Ureter (tissue), 1 donor: ENCODE measurements at places on chromosomes 13 and 19. TPM values are rescaled to one million over a fixed set of nuclear protein-coding genes. Genes with fewer than 3 reads are reported as not detected.

DNA sequence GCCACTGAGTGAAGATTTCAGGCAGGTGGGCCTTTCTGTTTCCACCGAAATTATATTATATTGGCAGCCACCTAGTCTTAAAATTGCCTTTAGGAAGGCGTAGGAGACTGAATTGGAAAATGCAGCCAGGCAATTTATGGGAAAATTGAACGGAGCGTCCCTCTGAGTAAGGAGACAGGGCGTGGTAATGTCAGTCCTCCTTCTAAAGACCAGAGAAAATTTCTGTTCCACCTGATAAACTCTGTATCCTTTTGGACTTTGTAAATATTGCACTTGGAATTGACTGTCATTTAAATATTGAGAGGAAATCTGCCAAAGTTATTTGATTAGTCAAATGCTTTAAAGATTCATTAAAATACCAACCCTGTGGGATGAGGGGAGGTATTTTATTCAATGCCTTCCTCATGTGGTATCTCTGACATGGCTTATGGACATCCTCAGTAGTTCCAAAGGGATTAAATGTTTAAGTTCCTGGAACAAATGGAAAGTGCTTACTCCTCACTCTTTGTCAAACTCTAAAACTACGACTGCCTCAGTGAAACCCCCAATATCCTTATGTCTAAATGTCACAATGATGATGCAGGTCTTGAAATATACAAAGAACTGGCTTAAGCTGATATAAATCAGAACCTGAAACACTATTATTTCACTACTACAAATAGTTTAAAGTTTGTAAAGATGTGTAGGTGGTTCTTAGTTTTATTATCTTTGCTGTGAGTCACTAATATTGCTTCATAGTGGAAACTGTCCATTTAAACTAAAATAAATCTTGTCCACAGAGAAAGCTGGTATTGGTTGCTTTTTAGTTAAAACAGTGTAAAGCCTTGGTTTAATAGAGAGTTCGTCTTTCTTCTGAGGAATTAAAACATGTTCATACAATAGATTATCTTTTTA lies 203.2 kb downstream of the FGF14 start:
- no peak for DNase-seq

GRCh38 chr19:29873024-29873800 lies 61.4 kb downstream of the CCNE1 start:
- no peak for DNase-seq

CD209 gene
- total RNA-seq: 3.3 TPM

GRCh38 chr13:41018602-41018948 lies 541 bp downstream of the ELF1 start:
- no peak for DNase-seq

DAPK3 gene
- total RNA-seq: 53.0 TPM

GRCh38 chr19:38425810-38426466 lies at the start of gene RASGRP4:
Gene RASGRP4, minus strand, starts transcription at chr19:38426219. Its CDS starts 128 bp downstream, at chr19:38426091.
- DNase-seq: no peak

- DNase-seq: no peak
Measured at GRCh38 chr13:58994777-58995176, 1169.0 kb downstream of the DIAPH3 start.

DNA sequence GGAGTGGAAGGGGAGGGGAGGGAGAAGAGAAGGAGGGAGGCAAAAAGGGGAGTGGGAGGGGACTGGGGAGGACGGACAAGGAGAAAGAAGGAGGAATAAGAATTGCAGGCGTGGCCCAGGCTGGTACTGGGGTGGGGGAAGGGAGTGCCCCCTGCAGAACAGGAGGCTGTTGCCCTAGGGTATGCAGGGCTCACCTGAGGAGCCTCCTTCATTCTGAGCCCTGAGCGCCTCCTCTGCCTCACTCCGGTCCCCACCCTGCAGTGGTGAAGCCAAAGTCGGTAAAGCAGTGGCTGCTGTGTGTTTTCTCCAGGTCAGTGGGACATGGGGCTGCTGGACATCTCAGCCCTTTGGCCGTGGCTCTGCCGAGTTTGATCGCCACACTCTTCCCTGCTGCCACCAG lies 9.1 kb upstream of the CDC16 start:
- DNase-seq: no peak

DNA sequence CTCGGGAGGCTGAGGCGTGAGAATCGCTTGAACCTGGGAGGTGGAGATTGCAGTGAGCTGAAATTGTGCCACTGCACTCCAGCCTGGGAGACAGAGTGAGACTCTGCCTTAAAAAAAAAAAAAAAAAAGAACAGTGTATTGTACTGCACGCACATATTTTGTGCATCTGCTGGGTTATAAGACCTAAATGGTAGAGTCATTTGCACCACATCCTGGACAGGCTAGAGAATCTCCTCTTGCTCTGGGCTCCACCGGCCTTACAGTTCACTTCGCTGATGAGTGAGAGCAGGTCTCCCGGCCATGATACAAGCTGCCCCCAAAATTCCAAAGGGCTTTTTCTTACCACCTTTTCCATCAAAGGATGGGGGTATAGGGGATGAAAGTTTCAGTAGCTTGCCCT lies 7.2 kb upstream of the SAE1 start:
- DNase-seq: no peak

MAB21L1 gene
- 0.36 TPM for total RNA-seq

- no peak for DNase-seq
Measured at GRCh38 chr19:10780368-10780767, 55.6 kb downstream of the TMED1 start.

DNA sequence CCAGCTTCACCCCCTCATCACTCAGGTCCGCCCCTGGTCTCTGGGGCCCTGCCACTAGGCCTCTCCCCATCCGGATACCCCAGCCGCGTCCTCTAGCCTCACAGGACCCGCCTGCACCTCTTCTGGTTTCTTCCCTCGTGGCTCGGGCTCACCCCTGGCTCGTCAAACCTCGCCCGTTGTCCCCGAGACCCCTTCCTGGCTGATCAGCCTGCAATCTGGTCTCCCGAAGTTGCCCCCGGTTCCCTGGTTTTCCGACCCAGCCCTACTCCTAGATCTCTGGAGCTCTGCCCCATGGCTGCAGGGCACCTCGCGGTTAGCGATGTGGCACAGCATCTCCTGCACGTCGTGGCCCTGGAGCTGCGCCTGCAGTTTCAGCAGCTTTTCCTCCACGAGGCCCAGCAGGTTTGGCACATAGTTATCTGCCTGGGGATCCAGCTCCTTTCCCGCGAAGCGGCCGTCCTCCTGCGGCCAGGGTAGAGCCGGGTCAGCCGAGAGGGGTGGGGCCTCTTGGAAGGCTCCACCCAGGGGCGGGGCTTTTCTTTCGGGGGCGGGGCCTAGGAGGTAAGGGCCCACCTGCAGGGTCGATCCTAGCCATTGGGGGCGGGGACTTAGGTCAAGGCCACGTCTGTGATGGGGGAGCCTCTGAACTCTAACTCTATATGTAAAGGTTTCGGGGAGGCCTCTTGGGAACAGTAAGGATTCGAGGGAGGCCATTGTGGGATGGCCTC lies 2.4 kb upstream of the RGL3 start:
- DNase-seq: peak; percentile 65

NPHS1 gene
- not detected for total RNA-seq

- DNase-seq: no peak
Measured at GRCh38 chr13:36718686-36719085, 44.9 kb downstream of the SERTM1 start.

GSX1 gene
- total RNA-seq: not detected

DNA sequence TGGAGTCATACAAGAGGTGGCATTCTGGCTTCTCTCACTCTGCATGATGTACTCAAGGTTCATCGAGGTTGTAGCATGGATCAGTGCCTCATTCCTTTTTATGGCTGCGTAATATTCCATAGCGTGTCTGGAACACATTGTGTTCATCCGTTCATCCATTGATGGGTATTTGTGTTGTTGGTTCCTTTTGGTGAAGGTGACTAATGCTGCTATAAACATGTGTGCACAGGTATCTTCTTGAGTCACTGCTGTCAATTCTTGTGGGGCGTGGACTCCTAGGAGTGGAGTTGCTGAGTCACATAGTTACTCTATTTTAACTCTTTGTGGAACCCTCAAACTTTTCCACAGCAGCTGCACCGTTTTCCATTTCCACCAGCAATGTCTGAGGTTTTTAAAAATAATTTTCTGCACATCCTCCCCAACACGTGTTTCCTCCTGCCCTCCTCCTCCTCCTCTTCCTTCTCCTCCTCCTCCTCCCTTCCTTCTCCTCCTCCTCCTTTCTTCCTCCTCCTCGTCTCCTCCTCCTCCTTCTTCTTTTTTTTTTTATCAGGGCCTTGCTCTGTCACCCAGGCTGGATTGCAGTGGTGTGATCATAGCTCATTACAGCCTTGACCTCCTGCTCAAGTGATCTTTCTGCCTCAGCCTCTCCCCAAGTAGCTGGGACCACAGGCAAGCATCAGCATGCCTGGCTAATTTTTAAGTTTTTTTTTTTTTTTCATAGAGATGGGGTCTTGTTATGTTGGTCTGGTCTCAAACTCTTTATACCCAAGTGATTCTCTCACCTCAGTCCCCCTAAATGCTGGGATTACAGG lies 2.0 kb upstream of the TMEM221 start:
- no peak for DNase-seq

GRCh38 chr13:77696879-77697216 lies 639 bp upstream of the SLAIN1 start:
- no peak for DNase-seq

DNA sequence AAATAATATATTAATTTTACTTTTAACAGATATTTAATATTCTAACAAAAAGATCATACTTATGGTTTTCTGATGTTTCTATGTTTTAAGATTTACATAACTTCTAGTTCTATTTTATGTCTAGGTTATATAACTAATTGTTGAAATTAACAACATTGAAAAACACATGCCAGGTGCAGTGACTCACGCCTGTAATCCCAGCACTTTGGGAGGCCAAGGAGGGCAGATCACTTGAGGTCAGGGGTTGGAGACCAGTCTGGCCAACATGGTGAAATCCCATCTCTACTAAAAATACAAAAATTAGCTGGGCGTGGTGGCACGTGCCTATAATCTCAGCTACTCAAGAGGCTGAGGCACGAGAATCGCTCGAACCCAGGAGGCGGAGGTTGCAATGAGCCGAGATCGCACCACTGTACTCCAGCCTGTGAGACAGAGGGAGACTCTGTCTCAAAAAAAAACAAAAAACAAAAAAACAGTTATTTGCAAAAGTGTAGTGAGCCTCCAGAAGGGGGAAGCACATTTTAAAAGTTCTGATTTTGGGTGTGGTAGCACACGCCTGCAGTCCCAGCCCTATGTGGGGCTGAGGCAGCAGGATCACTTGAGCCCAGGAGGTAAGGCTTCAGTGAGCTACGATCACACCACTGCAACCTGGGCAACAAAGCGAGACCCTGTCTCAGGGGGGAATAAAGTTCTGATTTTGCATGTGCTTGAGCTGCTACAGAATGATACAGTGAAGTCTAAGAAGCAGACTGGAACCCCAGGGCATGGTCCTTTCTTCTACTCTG lies 18.7 kb downstream of the MIPEP start:
- no peak for DNase-seq

- no peak for DNase-seq
Measured at GRCh38 chr19:2665103-2665502, 37.4 kb downstream of the GNG7 start.

DNA sequence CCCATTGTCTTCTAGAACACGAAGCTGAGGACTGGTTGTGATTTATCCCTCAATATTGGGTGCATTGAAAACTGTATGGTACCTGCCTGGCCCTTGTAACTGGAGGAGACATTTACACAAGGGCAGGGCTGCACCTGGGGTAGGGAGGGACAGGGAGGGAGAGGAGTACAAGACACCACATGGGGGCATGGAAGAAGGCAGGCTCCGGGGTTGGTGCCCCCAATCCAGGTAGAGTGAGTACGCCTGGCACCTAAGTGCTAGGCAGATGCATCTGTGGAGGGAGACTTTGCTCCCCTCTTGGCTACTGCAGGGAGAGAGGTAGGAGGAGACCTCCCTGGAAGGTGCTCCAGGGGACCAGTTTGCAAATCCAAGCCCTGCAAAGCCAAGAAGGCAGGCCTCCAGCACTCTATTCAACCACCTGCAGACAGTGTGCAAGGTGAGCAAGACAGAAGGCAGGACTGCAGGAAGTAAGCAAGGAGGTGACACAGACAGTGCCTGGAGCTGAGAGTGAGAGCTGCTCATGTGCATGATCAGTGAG lies 19.4 kb upstream of the UQCRFS1 start:
- no peak for DNase-seq

ALKBH6 gene
- 23.8 TPM for total RNA-seq

ZNF471 gene
- total RNA-seq: 10.6 TPM

GRCh38 chr19:57830071-57830602 lies at the start of gene ZNF587B:
Gene ZNF587B, plus strand, starts transcription at chr19:57830299. Its CDS starts 230 bp downstream, at chr19:57830529.
- no peak for DNase-seq

SYNGR4 gene
- total RNA-seq: not detected

DNA sequence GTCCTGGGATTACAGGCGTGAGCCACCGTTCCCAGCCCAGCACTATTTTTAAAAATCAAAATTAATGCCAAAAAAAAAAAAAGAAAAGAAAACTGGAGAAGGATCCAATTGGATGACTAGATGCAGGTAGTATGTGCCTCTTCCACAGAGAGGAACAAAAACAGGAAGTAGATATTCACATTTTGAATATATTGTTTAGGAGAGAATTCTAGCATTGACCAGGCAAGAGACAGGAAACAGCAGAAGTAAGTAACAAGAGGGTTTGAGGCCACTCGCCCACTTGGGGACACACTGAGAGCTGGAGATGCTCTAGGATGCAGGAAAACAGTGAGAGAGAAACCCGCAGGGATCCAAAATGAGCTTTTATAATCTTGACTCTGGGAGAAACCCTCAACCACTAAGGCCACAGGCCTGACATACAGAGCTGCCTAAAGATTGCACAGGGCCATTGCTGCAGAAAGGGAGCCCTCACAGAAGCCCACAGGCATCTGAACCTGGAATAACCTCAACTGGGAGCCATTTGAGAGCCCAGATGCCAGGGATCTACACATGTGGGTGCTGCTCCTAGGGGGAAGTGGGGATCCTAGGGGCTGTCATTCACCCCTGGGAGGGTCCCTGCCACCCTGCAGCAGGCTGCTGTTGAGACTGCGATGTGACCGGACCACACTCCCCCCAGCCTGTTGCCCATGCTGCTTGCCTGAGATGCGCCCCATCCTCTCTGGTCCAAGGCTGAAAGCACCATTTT lies 28.2 kb downstream of the IGFL2 start:
- DNase-seq: no peak

ZNF135 gene
- 14.1 TPM for total RNA-seq

SIGLEC6 gene
- total RNA-seq: 2.2 TPM

SPACA4 gene
- not detected for total RNA-seq

SIGLEC9 gene
- total RNA-seq: 3.2 TPM

DNA sequence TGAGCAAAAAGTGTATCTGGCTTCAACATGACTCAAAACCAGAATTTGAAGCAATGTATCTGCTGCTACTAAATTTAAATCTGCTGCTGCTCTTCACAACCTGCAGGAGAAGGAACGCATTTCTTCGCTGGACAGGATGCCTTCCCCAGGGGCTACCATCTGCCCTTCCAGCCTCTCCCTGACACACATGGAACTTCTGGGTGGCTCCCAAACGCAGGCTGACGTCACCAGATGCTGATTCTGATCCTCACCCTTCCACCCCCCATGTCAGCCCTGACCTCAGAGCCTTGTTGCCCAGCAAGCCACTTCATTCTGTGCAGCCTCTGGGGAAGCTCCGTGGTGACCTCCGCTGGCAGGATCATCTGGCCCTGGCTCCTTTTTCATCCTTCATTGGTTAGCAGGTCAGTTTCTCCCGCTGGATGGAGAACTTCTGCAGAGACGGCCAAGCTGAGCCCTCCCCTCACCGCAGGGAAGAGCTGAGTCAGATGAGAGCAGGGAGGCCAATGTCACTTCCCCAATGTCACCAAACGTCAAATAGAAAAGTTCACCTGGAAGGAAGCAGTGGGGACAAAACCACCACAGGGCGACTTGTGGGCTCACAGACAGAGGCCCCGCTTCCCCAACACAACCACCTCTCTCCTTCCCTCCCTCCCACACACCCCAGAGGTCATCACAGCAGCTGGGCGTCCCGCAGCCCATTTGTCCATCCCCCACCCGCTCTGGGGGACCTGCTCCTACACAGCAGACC lies 14.0 kb upstream of the RAB20 start:
- DNase-seq: no peak

- DNase-seq: no peak
Measured at GRCh38 chr19:48874303-48875135, 2.3 kb downstream of the PPP1R15A start.
